ENCODE measurements at places on chromosomes 13 and 19.

- DNase-seq, result peak; percentile 1
These were observed 147.5 kb downstream of the USP12 start for GRCh38 chr13:27024074-27024461.

GRCh38 chr19:5143471-5144411 is 174.8 kb downstream of the KDM4B start:
- no peak for DNase-seq

DNA sequence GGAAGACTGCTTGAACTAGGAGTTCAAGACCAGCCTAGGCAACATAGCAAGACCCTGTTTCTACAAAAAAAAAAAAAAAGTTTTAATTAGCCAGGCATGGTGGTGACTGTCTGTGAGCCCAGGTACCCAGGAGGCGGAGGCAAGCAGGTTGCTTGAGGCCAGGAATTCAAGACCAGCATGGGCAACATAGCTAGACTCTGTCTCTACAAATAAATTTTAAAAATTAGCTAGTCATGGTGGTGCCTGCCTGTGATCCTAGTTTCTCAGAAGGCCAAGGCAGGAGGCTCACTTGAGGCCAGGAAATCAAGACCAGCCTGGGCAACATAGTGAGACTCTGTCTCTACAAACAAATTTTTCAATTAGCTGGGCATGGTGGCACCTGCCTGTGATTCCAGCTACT is 6.1 kb downstream of the INSR start:
- no peak for DNase-seq

DNA sequence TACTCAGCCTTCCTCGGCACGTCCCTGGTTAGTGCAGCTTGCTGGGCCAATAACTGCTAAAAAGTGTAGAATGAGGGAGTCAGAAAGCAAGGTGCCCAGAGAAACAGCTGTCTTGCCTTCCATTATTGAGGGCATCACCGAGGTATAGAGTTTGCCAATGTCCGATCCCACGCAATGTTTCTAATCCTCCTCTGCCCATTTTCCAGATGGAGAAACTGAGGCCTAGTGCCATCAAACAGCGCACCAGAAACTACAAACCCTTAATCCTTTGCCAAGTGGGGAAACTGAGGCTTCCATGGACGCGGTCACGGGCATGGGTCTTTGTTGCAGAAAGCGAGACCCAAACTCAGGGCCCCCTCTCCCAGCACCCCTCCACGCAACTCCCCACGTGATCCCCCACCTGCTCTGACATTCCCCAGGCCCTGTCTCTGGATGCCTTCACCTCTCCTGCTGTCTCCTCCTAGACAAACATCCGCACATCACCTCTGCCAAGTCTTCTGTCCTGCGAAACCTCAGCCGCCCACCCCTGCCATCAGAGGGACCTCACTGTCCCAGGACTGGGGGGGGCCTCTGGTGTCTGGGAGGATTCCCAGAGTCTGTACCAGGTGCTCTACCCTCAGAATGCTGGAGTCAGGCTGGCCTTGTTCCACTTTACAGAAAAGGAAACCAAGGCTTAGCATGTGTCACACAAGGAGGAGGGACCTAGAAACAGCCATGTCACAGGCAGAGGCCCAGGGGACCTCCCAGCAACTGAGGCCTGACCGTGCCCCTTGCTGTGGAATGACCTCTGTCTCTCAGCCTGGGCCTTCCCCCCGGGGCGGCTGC is 930 bp upstream of the PDE4C start:
- DNase-seq, result no peak

DNA sequence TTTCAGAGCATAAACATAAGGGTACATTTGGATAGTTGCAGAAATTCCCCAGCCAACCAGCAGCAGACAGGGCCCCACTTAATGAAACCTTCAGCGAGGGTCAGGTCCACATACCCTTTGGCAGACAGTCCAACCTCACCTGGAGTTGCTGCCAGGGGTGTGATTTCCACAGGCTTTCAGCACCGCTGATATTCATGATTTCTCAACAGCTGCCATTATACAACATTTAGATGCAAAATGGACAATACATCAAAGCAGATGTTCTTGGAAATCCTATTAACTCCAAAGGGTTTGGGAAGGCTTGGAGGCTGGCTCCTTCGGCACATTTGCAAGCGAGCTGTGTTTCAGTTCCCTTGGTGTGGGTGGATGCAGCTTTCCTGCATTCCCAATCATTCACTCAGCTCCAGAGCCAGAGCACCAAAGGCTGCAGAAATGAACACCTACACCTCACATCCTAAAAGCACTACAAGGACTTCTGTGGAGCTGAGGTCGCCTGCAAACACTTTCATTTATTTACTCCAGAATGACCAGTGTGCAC is 147.2 kb upstream of the VSTM2B start:
- DNase-seq, result peak; percentile 5

DNA sequence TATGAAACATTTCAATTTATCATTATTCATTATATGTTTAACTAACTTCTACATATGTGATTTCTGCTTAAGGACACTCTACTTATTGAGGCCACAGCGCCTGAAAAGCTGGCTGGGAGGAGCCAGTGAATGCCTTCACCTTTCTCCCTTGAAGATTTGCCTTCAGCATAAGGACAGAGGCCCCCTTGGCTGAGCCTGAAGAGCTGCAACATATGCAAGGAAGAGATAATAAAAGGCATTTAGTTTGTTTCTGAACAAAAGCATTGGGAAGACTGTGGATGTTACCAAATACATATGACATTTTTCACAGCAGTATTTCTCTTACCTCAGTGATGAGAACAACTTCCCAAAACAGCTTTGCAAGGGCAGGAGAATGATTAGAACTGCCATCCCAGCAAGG is 92.1 kb downstream of the ABCC4 start:
- no peak for DNase-seq

GRCh38 chr19:13963603-13964105 is 11.3 kb downstream of the DCAF15 start:
- no peak for DNase-seq

DNA sequence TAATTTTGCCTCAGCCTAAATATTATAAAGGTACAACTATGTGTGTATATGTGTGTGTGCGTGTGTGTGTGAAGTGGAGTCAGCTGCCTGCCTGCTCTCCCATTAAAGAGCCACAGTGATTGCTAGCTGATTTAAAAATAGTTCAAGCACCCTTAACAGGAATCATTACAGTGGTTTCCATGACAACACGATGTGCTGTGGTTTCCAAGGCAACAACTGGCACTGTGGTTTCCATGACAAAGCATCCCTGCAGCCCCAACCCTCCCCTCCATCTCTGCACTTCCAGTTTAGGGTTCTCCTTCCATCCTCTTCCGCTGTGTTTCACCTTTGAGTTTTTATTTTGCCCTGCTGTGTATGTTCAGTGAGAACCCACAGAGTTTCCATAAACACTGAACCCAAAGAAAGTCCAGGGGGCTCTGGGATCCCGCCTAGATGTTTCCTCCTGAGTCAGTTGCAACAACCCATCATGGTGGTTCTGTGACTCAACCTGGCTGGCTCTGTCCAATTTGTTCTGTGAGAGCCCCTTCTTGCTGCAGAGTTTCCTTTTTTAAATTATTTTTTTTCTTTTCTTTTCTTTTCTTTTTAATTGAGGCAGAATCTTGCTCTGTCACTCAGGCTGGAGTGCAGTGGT is 7.1 kb upstream of the PNMA8A start:
- DNase-seq, result no peak

- no peak for DNase-seq
These were observed 6.1 kb upstream of the ZNF98 start for GRCh38 chr19:22427960-22428913.

GRCh38 chr13:93108111-93108601 is 118.5 kb upstream of the GPC6 start:
- no peak for DNase-seq

DNA sequence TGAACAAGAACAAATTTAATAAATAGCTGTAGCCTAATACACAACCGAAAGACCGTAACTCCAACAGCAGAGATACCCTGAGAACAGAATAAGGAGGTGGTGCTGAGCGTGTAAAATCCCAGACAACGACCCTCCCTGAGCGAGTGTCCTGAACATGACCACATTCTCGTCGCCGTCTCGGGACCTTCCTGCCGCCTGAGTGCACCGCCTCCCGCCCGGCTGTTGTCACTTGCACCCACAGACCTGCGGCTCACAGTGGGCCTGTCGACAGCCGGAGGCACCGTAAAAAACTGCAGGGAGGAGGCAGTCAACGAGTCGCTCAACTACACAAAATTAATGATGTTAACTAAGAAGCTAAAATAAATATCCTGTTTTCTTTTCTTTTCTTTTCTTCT is 35.8 kb upstream of the GRTP1 start:
- DNase-seq, result no peak

GRCh38 chr19:34075661-34076091 is 96.6 kb upstream of the LSM14A start:
- DNase-seq, result no peak

GRCh38 chr19:13398182-13398581 is 108.1 kb downstream of the CACNA1A start:
- no peak for DNase-seq

DNA sequence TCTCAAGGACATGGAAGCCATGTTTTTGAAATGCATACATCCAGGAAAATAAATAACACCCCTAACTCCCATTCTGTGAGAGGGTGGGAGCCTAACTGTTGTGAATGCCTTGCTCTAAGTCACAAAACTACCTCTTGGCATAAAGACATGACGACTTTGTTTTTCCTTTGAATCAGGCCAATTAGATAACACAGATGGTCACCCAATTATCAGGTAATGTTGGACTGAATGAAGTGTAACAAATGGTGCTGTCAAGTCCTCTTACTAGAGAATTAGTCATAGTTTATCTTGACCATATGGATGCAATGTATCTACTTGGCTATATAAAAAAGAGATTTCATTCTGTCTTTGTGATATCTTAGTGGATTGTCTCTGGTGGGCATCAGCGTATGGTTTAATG is 553.6 kb upstream of the ATXN8OS start:
- DNase-seq, result no peak

DNA sequence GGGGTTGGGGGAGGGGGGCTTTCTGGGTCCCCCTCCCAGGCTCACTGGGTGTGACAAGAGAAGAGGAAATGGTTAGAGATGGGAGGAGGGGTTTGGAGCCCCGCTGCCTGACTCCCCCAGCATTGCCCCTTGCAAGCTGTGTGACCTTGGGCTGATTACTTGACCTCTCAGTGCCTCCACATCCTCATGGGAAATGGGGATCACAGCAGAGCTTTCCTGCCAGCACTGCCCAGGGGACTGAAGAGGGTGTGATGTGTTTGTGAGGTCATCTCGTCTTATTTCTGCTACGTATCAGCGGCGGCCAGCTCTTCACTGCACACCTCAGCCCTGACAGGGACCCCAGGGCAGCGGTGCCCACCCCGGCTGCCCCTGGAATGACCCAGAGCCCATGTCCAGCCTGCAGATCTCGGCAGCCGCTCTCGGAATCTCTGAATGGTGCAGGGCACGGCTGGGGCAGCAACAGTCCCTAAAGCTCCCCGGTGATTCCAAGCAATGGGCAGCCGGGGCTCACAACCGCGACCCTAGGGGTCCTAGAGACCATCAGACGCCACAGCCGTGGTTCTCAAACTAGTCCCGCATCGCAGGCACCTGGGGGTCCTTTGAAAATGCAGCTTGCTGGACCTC is 8.4 kb downstream of the PNMA8B start:
- DNase-seq, result no peak

- no peak for DNase-seq
These were observed 6.4 kb downstream of the FBN3 start for GRCh38 chr19:8143041-8143440.

DNA sequence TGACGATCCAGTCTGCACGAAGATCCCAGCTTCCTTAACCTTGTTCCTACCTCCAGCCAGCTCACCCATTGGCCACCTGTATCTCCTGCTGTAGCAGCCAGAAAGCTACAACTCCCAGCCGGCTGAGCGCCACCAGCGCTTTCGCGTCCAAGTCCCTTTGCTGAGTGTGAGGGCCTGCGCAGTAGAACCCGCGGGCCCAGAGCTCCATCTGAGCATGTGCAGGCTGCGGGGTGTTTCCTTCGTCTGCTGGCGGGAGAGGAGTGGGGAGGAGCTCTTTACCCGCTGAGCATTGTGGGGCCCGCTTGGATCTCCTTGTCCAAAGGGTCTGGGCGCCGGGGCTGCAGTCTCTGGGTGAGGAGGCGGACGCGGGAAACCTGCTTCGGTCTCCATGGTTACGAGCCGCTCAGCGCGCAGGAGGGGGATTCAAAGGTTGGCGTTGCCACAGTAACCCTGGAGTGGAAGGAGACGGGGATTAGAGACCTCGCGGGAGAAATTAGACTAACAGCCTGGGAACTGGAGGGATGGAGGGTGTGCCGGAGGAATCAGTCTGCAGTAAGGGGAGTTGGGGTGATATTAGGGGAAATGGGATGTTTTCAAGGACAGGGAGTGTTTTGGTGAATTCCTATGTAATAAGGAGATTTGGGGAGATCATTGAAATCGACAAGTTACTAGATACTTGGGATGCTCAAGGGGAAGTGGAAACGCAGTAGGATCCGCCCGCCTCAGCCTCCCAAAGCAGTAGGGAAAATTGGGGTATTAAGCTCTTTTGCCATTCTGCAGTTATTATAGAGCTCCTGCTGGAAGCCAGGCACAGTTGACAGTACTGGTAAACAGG is 33.5 kb downstream of the ZSWIM9 start:
- peak; percentile 93 for DNase-seq

GRCh38 chr19:4301590-4302242 is 473 bp downstream of the TMIGD2 start:
- no peak for DNase-seq

GRCh38 chr13:21106089-21106488 is 44.7 kb upstream of the LATS2 start:
- no peak for DNase-seq

DNA sequence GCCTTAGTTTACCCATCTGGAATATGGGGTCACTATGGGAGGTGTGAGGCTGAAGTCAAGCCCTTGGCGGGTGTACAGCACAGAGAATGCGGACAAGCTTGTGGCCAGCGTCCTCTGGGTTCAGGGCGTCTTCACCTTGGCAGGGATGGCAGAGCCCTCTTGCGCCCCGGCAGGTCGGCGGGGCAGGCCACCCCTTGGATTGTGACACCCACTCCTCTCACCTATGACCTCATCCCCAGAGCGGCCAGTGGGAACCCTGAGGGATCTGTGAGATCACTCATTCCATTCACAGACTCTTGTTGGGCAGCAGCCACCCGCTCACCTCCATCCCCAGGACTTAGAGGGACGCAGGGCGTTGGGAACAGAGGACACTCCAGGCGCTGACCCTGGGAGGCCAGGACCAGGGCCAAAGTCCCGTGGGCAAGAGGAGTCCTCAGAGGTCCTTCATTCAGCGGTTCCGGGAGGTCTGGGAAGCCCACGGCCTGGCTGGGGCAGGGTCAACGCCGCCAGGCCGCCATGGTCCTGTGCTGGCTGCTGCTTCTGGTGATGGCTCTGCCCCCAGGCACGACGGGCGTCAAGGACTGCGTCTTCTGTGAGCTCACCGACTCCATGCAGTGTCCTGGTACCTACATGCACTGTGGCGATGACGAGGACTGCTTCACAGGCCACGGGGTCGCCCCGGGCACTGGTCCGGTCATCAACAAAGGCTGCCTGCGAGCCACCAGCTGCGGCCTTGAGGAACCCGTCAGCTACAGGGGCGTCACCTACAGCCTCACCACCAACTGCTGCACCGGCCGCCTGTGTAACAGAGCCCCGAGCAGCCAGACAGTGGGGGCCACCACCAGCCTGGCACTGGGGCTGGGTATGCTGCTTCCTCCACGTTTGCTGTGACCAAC is at the start of gene SPACA4:
SPACA4 (plus strand) TSS at position 280 of the 896 bp plus-strand sequence; CDS start at position 517, 237 bp downstream.
- no peak for DNase-seq

- no peak for DNase-seq
These were observed 25.8 kb upstream of the TMEM255B start for GRCh38 chr13:113732961-113733950.

- no peak for DNase-seq
These were observed 50.7 kb downstream of the LHFPL6 start for GRCh38 chr13:39552246-39552645.

- DNase-seq, result no peak
These were observed 824 bp downstream of the TSEN34 start for GRCh38 chr19:54191811-54192453.

- no peak for DNase-seq
These were observed 1.7 kb downstream of the STK24 start for GRCh38 chr13:98575009-98575903.

Measured in activated CD8-positive, alpha-beta memory T cell treated with anti-CD3 and anti-CD28 coated beads for 24 hours (primary cell).